Activated T-helper 1 cell treated with anti-CD3 and anti-CD28 coated beads, Interleukin-2, amount 50 U/mL, for 16 hours (primary cell): ENCODE measurements at places on chromosomes 4 and X.

DNA sequence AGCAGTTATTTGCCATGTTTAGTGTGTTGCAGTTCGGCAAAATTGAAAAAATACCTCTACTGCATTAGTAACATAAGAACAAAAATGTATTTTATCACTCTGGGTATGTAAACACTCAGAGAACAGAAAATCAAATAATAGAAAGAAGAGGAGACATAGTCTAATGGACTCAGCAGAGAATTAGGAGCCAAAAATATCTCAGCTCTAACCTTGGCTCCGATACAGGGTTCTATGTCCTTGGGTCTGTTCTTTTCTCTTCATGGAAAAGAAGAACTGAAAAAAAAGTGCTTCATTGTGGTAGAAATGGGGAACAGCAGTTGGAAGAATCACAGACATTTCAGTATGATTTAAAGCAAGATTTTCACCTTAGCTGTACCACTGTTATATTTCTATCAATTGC is 240.5 kb upstream of the CXXC4 start:
- DNase-seq: no peak

DNA sequence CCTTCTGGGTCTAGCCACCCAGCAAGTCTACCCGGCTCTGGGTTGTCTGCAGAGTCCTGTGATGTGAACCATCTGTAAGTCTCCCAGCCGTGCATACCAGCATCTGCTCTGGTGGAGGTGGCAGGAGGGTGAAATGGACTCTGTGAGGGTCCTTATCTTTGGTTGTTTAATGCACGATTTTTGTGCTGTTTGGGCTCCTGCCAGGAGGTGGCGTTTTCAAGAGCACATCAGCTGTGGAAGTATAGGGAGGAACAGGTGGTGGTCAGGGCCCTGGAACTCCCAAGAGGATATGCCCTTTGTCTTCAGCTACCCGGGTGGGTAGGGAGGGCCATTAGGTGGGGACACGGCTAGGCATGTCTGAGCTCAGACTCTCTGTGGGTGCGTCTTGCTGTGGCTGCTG is 66.5 kb upstream of the ZFP42 start:
- no peak for DNase-seq

- no peak for DNase-seq
These were observed 646.9 kb downstream of the STPG2 start for GRCh38 chr4:97496298-97496873.

DNA sequence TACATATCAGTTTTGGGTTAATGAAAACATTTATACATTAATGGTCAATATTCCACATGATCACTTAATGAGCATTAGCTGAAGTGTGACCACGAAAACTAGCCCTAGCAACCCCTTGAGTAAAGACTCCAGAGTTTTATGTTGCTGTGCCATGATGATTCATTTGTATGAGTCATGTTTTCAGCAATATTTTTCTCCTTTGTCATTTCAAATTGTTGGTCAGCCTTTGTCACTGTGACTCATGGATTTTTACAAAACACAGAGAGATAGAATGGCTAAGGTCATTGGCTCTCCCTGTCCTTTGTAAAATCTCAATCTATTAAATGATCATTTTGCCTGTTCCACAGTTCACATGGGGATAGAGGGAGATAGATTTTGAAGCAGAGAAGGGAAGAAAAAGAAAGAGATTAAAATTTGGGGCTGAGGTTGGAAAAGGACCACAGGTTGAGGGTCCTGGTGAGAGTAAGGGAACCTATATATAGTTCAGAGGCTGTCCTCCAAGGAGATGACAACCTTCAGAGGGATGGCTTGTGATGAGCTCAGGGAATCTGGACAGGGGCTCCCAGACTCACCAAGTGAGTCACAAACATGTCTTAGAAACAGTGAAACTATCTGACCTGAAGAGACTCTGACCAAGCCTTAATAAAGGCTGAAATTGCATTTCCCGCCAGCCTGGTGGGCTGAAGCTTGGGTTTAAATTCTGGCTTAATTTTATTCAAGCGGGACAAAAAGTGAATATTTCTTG is 25.6 kb downstream of the NR0B1 start:
- DNase-seq: no peak

DNA sequence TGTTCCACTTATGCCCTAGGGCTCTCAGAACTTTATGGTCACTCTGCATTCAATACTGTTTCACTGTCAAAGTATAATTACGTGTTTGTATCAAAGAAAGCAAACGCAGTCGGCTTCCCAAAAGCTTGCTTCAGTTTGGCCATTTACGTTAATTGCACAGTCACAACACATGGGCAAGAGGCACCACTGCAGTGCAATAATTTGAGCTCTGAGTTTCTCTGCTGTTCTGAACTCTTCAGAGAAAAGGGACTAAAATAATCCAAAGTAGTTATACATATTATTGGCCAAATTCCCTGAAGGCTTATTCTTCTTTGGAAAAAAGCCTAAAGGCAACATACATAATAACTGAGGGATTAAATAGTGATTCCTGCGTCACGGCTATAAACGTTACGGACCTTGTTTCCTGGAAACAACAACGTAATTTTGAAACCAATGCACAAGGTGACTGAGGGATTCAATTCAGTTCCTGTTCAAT is 51.3 kb downstream of the RNF150 start:
- no peak for DNase-seq

GRCh38 chr4:3375688-3376087 is 66.1 kb upstream of the HGFAC start:
- DNase-seq: no peak

DNA sequence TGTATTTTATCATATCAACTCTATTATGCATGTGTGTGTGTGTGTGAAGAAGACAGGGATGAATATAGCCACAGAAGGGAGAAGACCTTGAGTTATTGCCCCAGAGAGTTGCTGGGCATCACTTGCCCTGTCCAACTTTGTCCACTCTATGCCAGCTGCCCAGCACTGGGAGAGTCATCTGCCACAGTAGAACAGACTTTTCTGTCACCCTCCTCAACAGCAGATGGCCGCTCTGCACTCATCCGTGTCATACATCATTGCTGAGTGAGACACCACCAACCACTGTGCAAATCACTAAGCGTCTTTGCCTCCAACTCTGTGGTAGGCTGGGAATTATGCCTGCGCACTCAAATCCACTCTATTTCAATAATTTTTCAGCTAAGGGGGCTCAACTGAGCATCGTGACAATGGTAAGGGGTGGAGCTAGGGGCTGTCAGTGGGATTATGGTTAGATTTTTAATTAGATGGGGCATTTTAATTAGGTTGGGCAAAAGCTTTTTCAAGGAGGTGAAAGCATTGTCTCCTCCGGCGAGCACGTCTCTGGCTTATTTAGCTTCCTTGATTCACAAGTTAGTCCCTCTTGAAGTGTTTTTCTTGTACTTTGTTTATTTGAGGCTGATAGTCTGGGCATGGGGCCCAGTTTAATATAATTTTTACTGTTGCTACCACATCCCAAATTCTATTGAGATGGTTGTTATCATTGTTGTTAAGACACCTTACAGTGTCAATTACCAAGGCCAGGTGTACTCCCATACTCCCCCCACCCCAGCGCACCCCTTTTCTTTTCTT is 100.1 kb upstream of the KLF3 start:
- no peak for DNase-seq

GRCh38 chr4:122787940-122788339 is 38.7 kb upstream of the FGF2 start:
- DNase-seq: no peak

DNA sequence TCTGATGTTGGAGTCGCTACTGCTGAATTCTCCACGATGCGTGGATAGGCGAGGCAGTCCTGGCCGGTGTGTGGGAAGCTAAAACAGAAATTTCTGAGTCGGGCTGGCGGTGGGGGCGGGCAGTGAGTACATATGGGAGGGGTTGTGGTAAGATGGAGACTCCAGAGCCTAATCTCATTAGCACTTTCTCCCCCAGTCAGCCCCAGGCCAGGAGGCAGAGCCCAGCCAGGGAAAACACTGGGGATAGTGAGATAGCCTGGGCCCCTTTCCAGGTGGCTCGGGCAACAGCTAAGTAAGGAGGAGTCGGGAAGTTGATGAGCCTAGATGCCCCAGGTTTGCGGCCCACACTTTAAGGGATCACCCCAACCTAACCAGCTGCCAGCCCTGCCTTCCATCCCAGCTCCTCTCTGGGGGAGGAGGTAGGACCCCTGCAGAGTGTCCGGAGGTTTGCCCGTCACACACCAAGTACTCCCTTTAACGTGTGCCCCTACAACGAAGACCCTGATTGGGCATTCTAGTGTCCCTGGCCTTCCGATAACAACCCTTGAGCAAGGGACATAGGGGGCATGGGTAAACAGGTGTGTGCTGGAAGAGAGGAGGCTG is 2.4 kb upstream of the LOC101059915 start:
- DNase-seq: no peak

GRCh38 chr4:88275516-88275915 is 8.8 kb downstream of the PPM1K start:
- DNase-seq: no peak

GRCh38 chr4:154604696-154605200 is 7.7 kb downstream of the FGG start:
- no peak for DNase-seq

DNA sequence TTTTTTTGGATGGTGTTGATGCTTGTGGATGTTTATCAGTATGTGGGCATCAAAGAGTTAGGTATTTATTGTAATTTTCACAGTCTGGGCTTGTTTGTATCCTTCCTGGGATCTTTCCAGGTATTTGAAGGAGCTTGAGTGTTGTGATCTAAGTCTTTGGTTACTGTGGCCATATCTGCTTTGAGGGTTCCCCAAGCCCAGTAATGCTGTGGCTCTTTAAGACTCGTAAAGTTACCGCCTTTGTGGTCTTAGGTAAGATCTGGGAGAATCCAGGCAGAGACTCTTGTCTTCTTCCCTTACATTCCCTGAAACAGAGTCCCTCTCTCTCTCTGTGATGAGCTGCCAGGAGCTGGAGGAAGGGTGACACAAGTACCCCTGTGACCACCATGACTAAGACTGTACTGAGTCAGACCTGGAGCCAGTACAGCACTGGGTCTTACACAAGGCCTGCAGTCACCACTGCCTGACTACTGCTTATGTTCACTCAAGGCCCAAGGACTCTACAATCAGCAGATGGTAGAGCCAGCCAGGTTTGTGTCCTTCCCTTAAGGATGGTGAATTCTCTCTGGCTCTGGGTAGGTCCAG is 62.2 kb downstream of the FMR1NB start:
- DNase-seq: no peak

DNA sequence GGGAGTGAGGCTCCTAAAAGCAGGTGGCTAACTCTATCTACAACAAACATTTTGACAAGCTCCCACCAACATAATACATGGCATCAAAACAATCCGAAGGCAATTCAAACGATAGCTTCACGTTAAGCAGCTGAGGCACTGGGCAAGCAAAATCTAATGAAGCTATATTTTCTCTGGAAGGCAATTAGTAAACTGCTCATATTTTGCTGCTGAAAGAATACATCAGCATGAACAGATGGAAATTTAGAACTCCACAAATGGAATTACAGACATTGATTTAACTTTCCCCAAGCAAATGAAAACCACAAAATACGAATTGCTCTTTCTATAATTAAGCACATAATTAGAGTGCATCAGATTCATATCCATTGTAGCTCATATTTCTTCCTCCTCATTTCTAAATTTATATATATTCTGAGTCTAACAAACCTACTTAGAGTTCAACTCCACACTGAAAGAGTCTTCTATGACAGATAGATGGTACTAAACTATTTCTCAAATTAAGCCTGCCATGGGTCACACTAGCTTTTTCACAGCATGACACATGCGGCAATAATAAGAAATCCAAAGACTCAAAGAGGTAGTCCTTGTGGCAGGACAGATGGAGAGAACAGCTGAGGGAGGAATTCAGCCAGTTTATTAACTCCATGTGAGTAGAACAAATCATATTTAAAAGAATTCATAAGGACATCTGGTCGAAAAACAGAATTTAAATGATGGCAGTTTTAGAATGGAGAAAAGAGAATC is 305.4 kb downstream of the MAPK10 start:
- no peak for DNase-seq

- no peak for DNase-seq
These were observed 15.6 kb downstream of the BCORL1 start for GRCh38 chrX:129998021-129998420.

- no peak for DNase-seq
These were observed 497.1 kb upstream of the TENM3 start for GRCh38 chr4:181745933-181746625.

- no peak for DNase-seq
These were observed 653.6 kb upstream of the NR3C2 start for GRCh38 chr4:149095811-149096210.

- no peak for DNase-seq
These were observed 324.8 kb downstream of the FRMPD4 start for GRCh38 chrX:12463052-12463451.

- no peak for DNase-seq
These were observed 411.3 kb downstream of the SPRY1 start for GRCh38 chr4:123807866-123808265.

- DNase-seq: no peak
These were observed 176.0 kb downstream of the COX18 start for GRCh38 chr4:72893354-72894066.

- peak; percentile 29 for DNase-seq
These were observed 26.3 kb downstream of the RTL5 start for GRCh38 chrX:72105436-72105835.

DNA sequence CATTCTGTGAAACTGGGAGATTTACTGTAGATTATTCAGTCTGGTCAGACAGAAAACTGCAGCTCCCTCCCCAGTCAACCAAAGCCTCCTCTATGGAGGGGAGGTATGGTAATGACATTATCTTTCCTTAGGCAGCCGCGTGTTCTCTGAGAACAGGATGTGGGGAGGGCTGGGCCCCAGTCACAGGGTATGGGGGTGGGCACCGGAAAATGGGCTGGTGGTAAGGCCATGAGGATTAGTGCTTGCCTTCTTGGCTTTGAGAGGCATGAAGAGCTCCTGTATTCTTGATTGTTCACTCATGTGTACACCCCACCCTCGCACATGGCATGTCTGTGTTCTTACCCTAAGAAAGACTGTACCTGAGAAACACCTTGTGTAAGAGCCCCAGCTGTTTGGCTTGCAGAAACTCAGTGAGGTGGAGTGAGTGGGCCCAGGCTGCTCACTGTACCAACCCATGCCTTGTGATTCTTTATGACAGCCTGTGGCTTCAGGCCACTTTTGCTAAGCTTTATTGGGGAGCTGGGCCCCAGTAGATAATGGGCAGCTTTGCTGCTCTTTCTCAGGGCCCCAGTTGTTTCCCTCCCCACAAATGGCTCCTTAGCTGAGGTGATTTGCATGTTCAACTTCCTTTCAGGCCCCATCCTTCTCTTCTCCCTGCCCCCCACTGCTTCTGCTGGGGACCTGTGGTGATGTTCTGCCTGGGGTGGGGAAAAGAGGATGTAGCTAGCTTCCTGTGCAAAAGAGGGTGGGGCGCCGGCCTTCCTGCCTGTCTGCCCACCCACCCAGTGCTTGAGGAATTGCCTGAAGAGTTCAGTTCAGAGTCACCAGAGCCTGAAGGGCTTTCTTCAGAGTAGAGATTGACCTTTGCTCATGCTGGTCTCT is 30.7 kb downstream of the MSN start:
- DNase-seq: peak; percentile 30

GRCh38 chr4:41366911-41367517 is 110.3 kb downstream of the UCHL1 start:
- no peak for DNase-seq

GRCh38 chr4:63460075-63460474 is 949.2 kb downstream of the TECRL start:
- no peak for DNase-seq
